CD4-positive, alpha-beta T cell treated with Interferon gamma for 1 hour (primary cell): ENCODE measurements at places on chromosomes 2 and 18.

DNA sequence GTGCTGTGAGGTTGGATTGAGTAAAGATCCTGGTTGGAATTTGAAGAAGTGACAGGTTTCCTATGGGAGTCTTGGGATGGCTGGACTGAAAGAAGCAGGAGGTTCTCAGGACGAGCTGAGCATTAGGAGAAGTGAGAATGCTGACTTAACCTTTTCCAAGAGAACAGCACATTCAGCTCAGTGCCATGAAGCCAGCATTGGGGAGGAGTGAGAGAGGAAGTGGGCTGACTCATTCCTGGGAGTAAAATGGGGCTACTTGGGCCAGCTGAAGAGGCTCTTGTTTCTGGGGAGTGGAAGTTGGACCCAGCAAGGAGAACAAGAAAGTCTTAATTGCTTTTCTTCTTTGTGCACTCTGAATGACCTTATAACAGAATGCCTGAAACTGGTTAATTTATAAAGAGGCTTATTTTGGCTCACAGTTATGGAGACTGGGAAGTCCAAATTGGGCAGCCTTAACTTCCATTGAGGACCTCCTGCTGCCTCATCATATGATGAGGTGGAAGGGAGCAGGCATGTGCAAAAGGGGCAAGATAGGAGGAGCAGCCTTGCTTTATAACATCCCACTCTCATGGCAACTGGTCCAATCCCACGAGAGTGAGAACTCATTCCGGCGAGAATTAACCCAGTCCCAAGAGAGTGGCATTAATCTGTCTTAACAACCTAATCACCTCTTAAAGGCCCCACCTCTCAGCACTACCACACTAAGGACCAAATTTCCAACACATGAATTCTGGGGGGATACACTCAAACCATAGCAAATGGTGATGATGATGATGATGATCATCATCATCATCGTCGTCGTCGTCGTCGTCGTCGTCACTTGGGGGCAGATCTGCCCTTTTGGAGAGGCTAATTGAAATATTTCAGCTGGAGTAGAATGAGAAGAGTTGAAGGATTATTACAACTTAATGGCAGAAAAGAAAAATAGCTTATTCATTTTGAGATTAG is 26.1 kb downstream of the DGUOK start:
- peak; percentile 18 for DNase-seq

- DNase-seq: no peak
Observed at GRCh38 chr2:101779656-101780055, 82.1 kb downstream of the MAP4K4 start.

- no peak for DNase-seq
Observed at GRCh38 chr2:211463397-211463796, 907.0 kb downstream of the CPS1 start.

GRCh38 chr2:119266091-119266589 is 42.5 kb downstream of the STEAP3 start:
- DNase-seq: no peak

- no peak for DNase-seq
Observed at GRCh38 chr2:144975881-144976280, 456.0 kb upstream of the ZEB2 start.

GRCh38 chr18:47737956-47738355 is 192.5 kb downstream of the SMAD2 start:
- DNase-seq: no peak

- DNase-seq: no peak
Observed at GRCh38 chr2:215110918-215111317, 27.5 kb downstream of the ABCA12 start.

DNA sequence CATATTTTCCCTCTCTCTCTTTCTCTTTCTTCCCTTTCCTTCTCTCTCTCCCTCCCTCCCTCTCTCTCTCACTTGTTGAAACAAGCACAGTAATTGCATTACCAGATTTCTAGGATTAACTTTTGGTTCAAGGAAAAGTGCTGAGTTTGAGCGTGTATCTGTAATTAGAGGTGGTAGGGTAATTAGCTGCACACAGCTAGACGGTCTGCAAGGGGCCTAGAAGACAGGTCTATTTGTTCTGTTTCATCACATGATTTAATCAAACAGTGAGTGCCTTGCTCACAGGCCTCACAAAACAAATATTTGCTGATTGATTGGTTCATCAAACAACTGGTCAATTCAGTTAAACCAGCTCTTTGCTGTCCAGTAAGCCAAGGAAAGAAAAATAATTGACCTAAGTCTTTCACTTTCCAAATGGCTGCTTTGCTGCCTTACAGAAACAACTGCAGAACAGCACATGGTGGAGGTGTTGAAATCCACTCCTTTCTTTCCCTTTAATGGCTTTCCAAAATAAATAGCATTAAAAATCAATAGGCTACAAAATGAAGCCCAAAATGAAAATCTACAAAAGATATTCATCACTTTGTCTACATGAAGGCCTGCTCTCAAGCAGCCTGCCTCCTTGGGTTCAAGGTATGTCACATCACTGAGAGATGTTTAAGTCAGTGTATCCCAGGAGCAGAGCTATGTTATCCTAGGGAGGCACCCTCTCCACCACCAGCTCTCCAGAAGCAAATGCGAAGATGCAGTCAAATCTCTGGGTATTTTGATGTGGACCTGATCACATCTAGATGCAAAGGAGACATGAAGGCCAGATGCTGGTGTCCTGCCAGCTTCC is 264.4 kb upstream of the SIX2 start:
- DNase-seq: no peak

- DNase-seq: no peak
Observed at GRCh38 chr2:57893786-57894185, 152.8 kb upstream of the VRK2 start.

GRCh38 chr2:8682719-8683667 is 1.1 kb downstream of the ID2 start:
- peak; percentile 34 for DNase-seq

GRCh38 chr2:177165721-177166711 is 46.6 kb upstream of the HNRNPA3 start:
- no peak for DNase-seq

- DNase-seq: no peak
Observed at GRCh38 chr18:40109252-40110049, 1845.6 kb upstream of the PIK3C3 start.

GRCh38 chr18:77103991-77104531 is 28.5 kb downstream of the MBP start:
- DNase-seq: no peak

GRCh38 chr2:238286095-238286494 is 2.3 kb downstream of the PER2 start:
- DNase-seq: no peak

- DNase-seq: no peak
Observed at GRCh38 chr2:5730386-5730785, 38.2 kb downstream of the SOX11 start.

DNA sequence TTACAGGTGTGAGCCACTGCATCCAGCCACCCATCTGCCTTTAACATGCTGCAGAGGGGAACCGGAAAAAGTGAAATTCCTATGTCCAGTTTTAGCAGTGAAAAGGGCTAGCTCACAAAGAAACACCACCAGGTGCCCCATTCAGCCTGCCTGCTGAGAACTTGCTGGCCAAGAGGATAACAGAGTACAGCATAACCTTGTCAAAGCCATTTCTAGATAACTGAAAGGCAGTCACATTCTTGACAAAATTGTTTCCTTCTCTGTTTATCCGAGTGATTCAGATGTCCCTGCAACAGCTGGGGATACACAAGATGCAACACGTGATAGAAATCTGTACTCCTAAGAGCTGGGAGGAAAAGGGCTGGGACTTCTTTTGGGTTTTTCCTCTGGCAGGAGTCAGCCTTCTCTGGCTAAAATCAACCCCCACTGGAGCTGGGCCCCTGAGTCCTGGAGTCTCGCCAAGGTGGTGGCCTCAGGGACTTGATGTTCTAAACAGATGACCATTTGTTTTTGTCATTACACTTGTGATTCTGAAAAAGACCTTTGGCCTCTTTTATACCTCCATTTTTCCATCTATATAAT is 505.4 kb downstream of the BCL11A start:
- no peak for DNase-seq

- DNase-seq: no peak
Observed at GRCh38 chr18:63606526-63606925, 19.4 kb downstream of the SERPINB13 start.

GRCh38 chr2:224083638-224084037 is 44.6 kb upstream of the SERPINE2 start:
- DNase-seq: no peak

- DNase-seq: peak; percentile 21
Observed at GRCh38 chr18:5463390-5463789, 80.4 kb downstream of the EPB41L3 start.

DNA sequence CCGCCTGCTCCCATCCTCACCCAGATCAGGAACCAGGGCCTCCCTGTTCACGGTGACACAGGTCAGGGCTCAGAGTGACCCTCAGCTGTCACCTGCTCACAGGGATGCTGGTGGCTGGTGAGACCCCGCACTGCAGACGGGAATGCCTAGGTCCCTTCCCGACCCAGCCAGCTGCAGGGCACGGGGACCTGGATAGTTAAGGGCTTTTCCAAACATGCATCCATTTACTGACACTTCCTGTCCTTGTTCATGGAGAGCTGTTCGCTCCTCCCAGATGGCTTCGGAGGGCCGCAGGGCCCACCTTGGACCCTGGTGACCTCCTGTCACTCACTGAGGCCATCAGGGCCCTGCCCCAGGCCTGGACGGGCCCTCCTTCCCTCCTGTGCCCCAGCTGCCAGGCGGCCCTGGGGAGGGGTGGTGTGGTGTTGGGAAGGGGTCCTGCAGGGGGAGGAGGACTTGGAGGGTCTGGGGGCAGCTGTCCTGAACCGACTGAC is 31.7 kb downstream of the GPC1 start:
- DNase-seq: no peak

- no peak for DNase-seq
Observed at GRCh38 chr2:207725873-207726578, 14.6 kb downstream of the CCNYL1 start.

DNA sequence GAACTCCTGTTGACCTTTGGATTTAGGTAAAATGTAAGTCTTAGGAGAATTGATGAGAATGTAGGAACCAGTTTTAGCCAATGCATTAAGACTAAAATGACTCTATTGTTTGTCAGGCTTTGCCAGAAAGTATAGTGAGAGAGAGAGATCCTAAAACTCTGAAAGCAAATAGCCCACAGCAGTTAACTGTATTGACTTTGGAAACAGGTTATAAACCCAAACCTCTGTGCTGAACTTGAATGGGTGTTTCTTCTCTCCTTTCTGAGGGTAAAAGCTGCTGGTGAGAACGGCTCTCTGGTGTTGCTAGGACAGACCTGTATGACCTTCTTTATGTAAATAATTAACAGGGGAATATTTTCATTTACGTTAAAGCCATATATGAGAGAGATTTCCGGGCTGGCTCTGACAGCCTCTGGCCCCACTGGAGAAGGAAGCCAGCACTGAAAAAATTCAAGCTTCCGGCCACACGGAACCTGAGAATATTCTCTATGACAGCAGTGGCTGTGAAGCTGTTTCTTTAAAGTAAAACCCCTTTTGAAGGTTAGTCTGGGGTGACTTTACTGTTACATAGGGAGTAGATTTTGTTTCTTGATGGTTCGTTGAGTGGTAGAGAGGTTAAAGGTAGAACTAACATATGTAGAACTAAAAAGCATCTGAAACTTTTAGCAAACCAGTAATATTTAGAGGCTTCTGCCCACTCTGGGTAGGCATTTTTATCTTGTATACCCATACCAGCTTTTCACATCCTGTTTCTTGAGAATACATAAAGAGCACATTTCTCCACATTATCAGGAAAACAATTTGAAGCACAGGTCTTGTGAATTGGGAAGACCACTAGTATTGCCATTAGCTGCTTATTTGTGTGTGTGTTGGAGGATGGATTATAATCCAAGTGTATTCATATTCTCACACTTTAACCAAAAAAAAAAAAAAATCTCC is 123.8 kb downstream of the SPTBN1 start:
- DNase-seq: peak; percentile 67

GRCh38 chr2:177396703-177397460 is 4.3 kb downstream of the AGPS start:
- no peak for DNase-seq

GRCh38 chr18:79317703-79318102 is 78.0 kb upstream of the NFATC1 start:
- no peak for DNase-seq

GRCh38 chr2:28276076-28276618 is 116.5 kb upstream of the FOSL2 start:
- DNase-seq: no peak

DNA sequence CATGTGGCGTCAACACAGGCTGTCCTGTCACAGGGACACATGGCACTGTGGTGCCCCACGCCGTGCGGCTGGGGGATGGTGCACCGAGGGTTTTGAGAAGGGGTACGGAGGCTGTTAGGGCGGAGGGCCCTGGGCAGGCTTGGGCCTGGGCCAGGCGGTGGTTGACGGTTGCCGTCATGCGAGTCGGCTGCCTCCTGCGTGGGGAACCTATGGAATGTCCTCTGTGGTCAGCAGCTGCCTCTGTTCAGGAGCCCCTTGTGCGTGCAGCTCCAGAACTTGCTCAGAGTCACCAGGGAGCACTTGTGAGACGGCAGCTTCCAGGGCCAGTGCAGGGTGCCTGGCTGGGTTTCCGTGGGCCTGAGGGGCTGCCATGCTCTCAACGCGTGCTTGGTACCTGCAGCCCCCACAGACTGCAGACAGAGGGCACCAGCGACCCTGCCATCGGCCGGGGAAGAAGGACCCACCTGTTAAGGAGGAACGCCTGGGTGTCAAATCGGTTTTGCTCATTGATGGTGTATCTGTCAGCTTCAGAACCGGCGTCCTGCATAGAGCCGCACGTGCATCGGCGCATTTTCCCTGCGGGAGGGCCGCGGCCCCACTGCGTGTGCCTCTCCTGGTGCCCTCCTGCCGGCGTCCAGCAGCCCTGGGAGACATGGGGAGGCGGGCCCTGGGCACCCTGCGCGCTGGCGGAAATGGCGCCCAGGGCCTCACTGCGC is 10.0 kb upstream of the D2HGDH start:
- no peak for DNase-seq

- DNase-seq: no peak
Observed at GRCh38 chr18:55407191-55407590, 180.8 kb downstream of the TCF4 start.

GRCh38 chr18:48186131-48186766 is 222.9 kb downstream of the ZBTB7C start:
- no peak for DNase-seq

DNA sequence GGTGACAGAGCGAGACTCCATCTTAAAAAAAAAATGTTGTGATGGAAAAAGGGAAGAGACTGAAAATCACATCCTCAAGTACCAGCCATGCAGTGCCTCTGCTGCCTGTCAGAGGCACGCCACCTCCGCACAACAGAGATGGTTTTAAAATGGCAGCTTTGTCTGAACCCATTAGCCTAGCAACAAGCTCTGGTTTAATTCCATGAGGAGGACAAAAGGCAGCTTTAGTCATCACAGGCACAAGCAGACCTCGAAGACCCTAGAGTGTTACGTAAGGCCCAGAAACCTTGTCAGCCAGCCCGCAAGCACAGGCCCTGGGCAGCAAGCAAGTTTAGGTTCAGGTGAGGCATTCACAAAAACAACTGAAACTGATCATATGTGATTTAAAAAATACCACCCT is 10.4 kb downstream of the LCT start:
- DNase-seq: no peak

DNA sequence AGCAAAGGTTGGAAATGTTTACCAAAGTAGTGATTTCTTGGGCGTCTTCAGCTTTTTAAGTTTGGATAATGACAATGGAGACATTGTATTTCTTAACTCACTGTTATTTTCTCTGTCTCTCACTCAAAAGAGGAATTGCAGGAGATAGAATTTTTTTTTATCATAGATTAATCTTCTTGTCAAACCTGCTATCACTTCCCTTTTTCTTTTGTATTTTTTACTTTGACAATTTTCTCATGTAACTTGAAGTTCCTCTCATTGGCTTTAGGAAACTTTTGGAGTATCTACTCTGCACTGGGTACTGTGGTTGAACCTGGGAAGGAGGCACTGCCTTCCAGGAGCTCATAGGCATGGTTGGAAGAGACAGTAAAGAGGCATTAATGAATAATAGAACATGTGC is 489.1 kb downstream of the CNTNAP5 start:
- no peak for DNase-seq
